ENCODE measurements at places on chromosomes 12 and 14.
A peak's percentile ranks its signal among the peaks of the same experiment; 100 is the strongest.

DNA sequence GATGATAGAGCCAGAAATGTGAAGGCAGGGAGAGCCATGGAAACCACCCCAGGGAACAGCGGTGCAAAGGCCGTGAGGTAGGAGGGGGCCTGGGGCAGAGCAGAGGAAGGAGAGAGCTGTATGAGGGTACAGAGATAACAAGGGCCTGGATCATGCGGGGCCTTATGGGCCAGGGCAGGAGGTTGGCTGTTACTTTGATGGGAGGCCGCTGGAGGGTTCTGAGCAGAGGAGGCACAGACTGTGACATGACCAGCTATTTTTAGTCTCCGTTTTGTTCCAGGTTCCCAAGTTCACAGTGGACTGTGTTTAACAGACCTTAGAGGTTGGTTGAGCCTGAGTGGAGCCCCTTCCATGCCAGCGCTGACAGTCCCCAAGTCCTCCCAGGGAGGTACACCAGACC, 118.6 kb downstream of the GCH1 start:
- DNase-seq: no peak

GRCh38 chr12:49335955-49336644, 888 bp downstream of the C1QL4 start:
- DNase-seq: no peak

DNA sequence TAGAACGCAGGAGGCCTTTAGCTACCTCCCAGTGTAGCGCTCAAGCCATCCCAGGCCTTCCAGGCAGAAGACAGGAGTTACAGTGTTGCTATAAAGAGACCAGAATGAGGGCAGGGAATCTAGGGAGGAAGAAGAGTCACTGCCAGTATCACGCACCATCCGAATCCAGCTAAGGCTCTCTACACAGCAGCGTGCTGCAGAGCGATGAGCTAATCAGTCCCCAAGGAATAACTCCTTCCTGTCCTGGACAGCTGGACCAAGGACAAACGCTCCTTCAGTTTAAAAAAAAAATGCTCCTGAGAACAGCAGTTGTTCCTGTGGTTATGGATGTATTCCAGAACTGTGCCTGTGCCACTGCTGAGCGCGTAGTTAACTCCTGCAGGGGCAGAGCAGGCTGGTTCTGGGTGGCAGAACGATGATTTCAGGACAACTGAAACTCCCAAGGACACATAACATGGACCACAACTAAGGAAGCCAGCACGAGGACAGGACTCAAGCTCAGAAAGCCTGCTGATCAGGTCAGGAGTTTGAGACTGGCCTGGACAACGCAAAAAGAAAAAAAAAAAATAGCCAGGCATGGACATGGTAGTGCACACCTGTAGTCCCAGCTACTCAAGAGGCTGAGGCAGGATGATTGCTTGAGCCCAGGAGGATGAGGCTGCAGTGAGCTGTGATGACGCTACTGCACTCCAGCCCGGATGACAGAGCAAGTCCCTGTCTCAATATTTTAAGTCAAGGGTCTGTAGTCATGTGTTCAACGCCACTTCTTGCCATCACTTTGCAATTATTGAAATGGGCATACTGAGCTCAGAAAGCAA, 2.6 kb downstream of the IFFO1 start:
- DNase-seq: peak; percentile 87

- no peak for DNase-seq
Observed at GRCh38 chr12:14148489-14149270, 167.3 kb upstream of the GRIN2B start.

GRCh38 chr12:127810041-127810440, 456.9 kb upstream of the TMEM132C start:
- peak; percentile 63 for DNase-seq

GRCh38 chr12:131607658-131608447, 103.0 kb upstream of the SFSWAP start:
- no peak for DNase-seq

Data from fibroblast of pulmonary artery (primary cell).